Renal cortical epithelial cell (primary cell): ENCODE measurements at places on chromosomes 2 and 18. TPM values are rescaled to one million over a fixed set of nuclear protein-coding genes. Genes with fewer than 3 reads are reported as not detected.

ZC3H6 gene
- 4.7 and 7.0 TPM in 2 replicates for total RNA-seq

- DNase-seq = no peak
Observed at GRCh38 chr2:118981632-118982031, 39.6 kb downstream of the MARCO start.

- DNase-seq = no peak
Observed at GRCh38 chr2:162082681-162083080, 8.7 kb upstream of the DPP4 start.

GRCh38 chr18:49878567-49879270 is 65.4 kb upstream of the ACAA2 start:
- no peak for DNase-seq

DNA sequence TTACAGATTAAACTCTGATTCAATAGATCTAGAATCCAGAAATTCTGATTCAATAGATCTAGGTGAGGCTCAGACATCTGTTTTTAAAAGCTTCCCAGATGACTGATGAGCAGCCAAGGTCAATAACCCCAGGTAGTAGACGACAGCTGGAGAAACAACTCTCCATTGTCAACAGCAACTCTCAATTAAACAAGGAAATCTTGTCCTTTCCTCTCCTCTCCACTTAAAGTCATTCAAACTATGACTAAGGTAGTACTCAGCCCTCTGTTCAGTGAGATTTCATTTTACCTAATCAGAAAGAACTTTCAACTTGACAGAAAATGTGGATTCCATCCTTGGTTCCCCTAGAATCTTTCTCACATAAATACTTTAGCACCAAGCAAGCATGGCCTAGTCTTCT is 94.6 kb upstream of the SCG2 start:
- DNase-seq = peak; percentile 76

- DNase-seq = no peak
Observed at GRCh38 chr2:127626175-127626574, 19.8 kb upstream of the GPR17 start.

DNA sequence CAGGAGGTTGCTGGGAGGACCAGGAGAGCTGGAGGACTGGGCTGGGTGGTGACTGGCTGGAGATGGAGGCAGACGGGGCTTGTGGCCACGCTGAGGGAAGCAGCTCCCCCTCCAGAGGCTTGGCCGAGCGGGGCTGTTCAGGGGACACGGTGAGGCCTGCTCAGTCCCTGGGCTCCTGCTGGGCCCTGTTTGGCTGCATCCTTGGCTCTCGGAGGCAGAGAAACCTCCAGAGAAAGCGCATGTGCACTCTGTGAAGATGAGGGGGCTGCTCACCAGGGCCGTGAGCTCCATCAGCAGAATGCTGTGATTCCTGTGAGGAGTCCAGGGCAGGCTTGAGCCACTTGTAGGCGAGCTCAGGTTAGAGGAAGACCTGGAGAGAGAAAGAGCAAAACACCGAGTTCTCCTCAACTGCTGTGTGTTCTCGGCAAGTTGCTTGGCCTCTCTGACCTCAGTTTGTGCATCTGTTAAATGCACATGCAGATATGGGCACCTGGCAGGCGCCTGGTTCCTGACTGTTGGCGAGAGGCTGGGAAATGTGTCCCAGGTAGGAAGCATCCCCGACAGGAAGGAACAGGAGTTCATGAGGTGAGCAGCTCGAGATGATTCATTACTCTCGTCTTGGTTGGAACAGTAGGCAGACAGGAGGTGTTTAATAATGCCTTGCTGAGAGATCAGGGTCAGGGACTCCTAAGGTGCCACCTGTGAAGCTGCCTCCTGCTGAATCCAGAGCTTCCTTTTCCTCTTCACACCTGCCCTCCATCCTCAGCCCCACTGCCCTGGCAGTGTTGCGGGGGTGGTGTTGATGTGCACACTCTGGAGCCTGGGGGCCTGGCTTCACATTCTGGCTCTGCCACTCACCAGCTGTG is 941 bp downstream of the ZAP70 start:
- DNase-seq = no peak

- peak; percentile 87 for DNase-seq
Observed at GRCh38 chr2:164840458-164840929, 1.1 kb downstream of the COBLL1 start.

DNA sequence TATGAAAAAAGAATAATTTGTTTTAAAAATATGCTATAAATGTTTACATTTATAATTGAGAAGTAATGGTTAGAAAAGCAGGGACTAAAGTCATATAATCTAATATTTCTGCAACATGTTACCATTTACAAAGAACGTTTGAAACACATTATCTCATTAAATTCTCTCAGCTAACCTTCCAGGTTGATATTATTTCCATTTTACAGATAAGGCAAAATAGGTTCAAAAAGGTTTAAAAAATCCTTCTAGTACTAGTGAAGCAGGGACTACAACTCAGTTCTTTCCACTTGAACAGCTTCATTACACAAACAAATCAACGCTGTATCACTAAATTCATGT is 875 bp downstream of the FASTKD1 start:
- peak; percentile 13 for DNase-seq
